ENCODE measurements at places on chromosomes 3 and 15.

GRCh38 chr3:79467721-79468120 lies 300.1 kb downstream of the ROBO1 start:
- no peak for DNase-seq

DNA sequence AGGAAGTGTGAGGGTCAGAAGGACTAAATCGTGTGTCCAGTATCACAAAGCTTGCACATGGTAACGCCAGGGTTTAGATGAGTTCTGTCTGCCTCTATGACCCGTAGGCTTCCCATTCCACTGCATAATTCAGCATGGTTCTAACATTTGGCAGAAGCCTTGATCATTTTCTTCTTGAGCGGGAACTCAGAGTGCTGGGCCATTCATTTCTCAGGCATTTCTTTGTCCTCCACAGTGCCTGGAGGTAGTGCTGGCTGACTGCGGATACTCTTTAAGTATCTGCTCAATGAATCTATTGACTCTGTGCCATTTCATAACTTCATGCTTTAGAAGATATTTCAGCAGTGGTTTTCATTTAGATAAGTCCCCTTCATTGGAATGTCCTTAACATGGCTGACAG lies 370.2 kb downstream of the EPHB1 start:
- DNase-seq, result no peak

- no peak for DNase-seq
Measured at GRCh38 chr3:142904639-142905436, 16.0 kb upstream of the PCOLCE2 start.

DNA sequence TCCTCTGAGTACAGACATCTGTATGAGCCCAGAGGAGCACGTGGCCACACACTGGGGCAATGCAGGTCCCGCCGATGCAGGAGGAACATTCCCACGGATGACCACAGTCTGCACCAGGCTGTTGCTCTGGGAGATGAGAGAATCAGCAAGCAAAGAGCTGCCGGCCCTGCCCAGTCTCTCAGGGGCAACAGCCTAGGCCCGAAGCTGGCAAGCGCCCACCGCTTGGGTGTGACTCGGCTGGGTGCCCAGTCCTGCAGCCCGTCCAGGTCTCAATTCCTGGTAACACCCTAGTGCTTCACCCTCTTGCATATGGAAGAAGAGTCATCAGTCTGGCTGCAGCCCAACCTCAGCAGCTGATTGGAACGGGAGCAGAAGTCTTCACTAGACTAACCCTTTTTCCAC lies 153.7 kb upstream of the HES1 start:
- DNase-seq, result peak; percentile 42

DNA sequence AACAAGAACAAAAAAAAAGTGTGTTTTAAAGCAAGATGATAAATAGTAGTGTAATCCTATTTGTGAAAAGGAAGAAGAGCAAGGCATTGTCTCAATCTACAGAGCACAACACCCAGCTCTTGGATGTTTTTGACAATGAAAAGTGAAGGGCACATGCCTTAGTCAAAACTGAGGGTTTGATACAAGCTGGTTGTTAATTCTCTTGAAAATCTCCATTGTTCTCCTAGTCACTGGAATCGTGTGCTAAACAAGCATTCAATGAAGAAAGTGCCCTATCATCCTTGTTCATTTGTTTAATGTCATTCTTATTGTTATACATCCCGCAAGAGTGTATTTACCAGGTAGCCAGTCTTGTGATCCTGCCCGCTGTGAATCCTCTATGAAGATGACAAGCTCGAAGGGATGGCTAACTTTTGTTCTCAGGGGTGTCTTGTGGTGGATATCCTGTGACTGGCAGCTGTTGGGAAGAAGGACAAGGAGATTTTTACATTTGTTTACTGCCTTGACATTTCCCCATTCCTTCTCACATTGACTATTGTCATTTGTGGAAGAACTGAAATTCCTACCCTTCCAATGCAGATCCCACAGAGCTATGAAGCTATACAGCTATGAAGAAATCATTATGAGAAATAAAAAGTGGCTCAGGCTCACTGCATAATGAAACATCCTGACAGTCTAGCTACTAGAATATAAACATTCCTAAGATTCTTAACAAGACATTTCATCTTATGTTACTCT lies 175.9 kb downstream of the VGLL3 start:
- DNase-seq, result no peak

- DNase-seq, result no peak
Measured at GRCh38 chr3:17038141-17038540, 153.4 kb downstream of the PLCL2 start.

DNA sequence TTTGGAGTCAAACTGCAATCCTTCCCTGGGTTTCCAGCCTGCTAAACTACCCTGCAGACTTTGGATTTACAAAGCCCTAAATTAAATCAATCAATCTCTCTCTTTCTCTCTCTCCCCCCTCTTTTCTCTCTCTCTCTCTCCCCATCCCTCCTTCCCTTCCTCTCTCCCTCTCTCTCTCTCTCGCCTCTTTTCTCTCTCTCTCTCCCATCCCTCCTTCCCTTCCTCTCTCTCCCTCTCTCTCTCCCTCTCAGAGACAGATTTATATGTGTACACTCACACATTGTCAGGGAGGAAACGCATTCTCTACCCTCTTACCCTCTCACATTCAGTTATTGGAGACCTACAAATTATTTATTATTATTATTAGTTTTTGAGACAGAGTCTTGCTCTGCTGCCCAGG lies 47.0 kb downstream of the GRK7 start:
- DNase-seq, result no peak

GRCh38 chr3:47054412-47054811 lies 74.9 kb downstream of the NBEAL2 start:
- DNase-seq, result no peak

DNA sequence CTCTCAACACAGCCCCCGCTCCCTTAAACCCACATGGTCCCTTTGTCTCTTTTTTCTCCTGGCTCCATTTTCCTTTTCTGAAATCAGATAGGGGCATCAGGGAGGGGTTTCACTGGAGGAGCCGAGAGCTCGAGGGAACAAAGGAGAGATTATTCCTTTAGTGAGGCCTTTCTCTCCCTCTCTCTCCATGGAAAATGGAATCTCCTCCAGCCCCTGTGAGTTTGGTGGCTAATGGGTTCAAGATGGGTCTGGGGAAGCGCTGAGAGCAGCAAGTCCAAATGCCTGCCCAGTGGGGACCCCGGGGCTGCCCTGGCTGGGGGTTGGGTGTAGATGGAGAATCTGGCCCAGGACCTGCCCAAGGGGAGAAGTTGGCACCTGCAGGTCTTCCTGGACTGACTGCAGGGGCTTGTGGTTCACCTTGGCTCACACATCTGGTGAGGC lies 56.8 kb downstream of the ITGA11 start:
- no peak for DNase-seq

DNA sequence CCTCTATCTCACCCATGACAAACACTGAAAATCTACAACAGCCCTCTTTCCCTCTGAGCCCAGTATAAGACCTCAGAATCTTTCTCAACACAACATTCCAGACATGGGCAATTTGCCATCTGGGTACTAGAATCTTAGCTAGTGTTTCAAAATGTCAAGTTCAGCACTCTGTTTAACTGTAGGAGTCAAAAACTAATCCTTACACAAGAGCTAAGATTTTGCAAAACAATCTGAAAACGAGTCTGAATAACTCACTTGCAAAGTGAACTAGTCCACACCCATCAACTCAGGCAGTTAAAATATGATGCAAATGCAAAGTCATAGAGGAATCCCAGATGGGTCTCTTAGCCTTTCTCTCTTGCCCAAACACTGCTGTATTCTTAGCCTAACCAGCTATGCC lies 67.8 kb downstream of the GPR176 start:
- no peak for DNase-seq

GRCh38 chr15:31403606-31404005 lies 77.0 kb downstream of the KLF13 start:
- DNase-seq, result no peak

- DNase-seq, result no peak
Measured at GRCh38 chr3:116886202-116886893, 176.8 kb downstream of the TUSC7 start.

DNA sequence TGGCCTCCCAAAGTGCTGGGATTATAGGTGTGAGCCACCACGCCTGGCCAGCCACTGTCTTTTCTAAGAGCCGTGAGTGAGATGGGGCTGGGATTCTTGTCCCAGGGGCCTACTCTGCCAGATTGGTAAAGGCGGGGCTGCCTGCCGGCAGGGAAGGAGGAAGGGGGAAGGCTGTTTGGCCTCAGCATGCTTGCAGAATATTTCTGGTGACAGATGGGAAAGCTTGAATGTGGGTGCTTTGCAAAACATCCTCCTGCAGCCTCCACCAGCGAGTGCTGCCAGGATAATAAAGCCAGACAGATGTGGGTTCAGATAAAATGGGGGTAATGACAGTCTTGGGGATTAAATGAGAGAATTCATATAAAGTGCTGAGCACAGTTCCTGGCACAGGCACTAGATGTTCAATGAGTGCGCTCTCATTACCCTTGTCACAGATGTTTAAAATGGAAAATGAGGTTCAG lies 19.8 kb upstream of the ACOX2 start:
- DNase-seq, result no peak

- DNase-seq, result no peak
Measured at GRCh38 chr3:25120665-25121064, 307.4 kb upstream of the RARB start.

- DNase-seq, result no peak
Measured at GRCh38 chr3:122251428-122251827, 68.0 kb downstream of the CASR start.

DNA sequence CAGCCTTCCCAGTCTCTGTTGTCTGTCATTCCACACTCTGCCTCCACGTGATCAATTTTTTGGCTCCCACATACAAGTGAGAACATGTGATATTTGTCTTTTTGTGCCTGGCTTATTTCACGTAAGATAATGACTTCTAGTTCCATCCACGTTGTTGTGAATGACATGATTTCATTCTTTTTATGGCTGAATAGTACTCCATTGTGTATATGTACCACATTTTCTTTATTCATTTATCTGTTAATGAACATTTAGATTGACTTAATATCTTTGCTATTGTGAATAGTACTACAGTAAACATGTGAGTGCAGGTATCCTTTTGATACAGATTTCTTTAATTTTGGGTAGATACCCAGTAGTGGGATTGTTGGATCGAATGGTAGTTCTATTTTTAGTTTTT lies 31.4 kb downstream of the ASB14 start:
- DNase-seq, result no peak

DNA sequence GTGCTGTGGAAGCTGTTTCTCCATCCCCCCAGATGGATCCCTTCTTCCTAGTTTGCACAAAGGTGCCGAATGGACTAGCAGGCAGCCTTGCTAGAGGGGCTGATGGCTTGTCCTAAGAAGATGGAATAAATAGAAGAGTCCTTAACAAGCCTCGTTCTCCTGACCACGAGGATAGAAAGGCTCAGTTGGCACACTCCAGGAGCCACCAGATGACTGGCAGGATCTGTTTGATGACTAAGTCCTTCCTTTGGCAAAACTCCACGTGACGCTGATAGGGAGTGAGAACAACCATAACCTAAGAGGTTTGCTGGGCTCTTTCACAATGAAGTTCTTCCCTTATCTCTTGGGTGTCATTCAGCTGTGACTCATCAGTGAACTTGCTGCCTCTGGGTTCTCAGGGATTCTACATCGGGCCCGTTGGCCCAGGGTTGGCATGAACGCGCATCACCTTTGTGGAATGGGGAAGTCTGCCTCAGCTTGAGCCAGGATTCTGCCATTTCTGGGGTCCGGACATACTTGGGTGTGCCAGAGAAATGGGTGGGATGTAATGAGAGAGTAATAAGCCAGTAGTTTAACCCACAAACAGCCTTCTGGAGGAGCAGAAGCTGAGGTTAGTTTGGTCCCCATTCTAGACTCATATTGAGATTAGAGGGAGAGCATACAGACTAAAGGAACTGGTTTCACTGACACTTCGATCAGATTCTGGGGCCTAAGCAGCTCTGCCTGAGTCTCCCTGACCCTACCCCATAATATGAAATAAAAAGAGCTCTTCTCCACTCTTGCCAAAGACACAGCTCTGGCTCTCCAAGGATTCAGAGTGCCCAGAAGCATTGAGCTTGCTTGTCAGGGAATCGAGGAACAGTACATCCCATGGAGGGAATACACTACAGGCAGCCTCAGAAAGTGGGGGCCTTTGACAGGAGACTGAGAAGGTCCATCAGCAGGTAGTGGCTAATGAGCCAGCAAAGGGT lies 2.0 kb upstream of the MELTF start:
- peak; percentile 63 for DNase-seq

DNA sequence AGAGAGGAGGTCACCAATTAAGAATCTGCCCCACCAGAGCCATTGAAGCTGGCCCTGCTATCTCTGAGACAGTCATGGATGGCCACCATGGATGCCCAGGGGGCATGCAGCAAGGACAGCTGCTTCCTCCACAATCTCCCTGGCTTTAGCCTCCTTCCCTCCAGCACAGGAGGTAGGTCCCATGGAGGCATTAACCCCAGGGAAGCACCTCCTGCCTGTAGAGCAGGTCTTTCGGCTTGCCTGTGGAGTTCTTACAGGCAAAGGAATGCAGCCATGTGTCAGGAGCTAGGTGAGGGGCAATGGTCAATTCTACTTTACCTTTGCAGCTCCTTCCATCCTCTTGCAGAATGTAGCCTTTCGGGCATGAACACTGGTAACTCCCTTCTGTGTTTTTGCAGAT lies 93.8 kb downstream of the DUT start:
- DNase-seq, result no peak

GRCh38 chr15:86333819-86334218 lies 254.1 kb downstream of the AGBL1 start:
- DNase-seq, result no peak

- DNase-seq, result peak; percentile 59
Measured at GRCh38 chr3:42501681-42502428, 588 bp upstream of the VIPR1 start.

GRCh38 chr3:136239094-136239493 lies 11.0 kb upstream of the PCCB start:
- DNase-seq, result no peak

DNA sequence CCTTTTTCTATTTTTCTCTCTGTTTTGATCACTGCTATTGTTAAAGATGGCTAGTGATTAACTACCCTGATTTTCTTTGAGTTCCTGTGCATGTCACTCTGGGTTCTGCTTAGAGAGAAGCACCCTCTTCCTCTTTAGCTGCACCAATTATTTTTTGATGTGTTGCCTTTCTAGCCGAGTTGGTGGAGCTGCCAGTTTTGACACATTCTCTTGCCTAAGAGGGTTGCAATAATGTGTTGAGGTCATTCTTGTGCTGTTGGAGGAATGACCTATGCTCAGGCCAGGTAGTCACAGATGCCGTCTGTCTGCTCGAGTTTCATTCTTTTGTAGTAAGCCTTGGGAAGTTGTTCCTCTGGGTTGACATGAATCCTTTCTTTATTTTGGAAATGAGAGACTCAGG lies 84.6 kb upstream of the DPH6 start:
- DNase-seq, result peak; percentile 17

GRCh38 chr3:103295974-103296570 lies 861.3 kb downstream of the ZPLD1 start:
- no peak for DNase-seq
